Stimulated activated CD4-positive, alpha-beta T cell treated with anti-CD3 and anti-CD28 coated beads, Interleukin-2, amount 100 ng/mL, for 24 hours (primary cell): ENCODE measurements at places on chromosomes 5 and 9.

DNA sequence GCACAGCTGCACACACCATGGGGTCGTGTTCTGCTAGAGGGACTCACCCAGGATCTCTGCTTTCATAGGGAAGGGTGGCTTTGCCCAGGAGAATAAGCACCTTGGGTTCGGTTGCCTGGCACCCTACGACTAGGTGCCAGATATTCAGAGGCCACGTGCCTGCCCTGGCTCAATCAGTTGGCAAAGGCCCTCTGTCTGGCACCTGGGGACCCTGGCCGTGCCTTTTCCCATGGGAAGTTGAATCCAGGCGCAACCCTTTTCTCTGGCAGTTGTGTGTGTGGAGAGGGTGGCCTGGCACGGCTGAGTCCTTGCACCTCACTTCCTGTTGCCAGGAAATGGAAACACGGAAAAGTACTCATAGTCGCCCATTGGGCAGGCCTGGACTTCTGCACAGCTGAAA lies 10.2 kb upstream of the ANKH start:
- DNase-seq = no peak

DNA sequence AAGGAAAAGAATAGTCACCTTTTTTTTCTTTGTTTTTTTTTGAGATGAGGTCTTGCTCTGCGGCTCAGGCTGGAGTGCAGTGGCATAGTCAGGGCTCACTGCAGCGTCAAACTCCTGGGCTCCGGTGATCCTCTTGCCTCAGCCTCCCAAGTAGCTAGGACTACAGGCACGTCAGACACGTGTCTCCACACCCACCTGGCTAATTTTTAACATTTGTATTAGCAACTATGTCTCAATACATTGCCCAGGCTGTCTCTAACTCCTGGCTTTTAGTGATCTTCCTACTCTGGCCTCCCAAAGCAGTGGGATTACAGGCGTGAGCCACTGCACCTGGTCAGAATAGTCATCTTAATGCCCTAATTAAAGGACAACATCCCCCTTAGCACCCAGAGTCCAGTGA lies 54.4 kb upstream of the CTSL start:
- no peak for DNase-seq

DNA sequence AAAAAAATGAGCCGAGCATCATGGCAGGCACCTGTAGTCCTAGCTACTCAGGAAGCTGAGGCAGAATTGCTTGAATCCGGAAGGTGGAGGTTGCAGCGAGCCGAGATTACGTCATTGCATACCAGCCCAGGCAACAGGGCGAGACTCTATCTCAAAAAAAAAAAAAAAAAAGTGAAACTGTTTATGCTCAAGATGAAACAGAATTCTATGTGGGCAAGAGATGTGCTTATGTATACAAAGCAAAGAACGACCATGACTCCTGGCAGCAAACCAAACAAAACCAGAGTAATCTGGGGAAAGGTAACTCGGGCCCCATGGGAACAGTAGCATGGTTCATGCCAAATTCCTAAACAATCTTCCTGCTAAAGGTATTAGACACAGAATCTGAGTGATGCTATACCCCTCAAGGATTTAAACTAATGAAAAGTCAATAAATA lies 32.6 kb upstream of the PLAC8L1 start:
- DNase-seq = no peak

GRCh38 chr5:589173-589572 lies 23.0 kb upstream of the CEP72 start:
- no peak for DNase-seq

DNA sequence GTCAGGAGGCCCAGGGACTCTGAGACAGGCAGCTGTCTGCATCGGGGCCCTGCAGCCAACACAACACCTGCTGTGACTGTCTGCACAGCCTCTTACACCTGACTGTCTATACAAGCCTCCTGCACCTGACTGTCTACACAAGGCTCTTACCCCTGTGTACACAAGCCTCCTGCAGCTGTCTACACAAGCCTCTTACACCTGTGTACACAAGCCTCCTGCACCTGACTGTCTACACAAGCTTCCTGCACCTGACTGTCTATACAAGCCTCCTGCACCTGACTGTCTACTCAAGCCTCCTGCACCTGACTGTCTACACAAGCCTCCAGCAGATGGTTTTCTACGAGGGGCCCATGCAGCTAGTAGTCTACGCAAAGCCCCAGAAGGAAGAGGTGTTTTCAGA lies 18.6 kb downstream of the IRX2 start:
- no peak for DNase-seq

- DNase-seq = no peak
Observed at GRCh38 chr9:77752554-77752953, 104.4 kb upstream of the GNA14 start.
